NCI-H2081 (cell line): ENCODE measurements at places on chromosomes 5 and 9.

- no peak for DNase-seq
These were observed 263.7 kb upstream of the KLF9 start for GRCh38 chr9:70678153-70678552.

DNA sequence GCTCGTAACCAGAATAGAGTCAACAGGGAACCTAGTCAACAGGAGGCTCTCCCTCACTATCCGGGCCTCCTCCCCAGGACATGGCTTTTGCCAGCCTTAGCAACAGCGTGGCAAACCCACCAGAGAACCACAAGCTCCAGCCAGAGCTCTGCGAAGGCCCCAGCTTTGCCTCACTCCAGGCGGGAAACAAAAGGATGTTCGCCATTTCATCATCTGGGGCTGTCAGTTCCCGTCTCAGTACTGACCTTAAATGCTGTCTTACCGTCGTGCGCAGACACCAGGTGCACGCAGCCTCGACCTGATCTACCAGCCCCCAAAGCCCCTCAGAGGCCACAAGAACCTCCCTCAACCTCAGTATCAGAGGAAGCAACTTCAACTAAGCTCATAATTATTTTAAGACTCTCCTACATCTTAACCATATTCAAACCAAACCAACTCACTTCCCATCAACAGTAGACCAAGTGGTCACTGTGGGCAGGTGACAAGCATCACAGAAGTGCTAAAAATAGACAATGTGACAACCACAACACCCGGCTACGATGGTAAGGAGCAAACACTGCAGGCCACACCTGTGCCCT lies 71.4 kb downstream of the SEMA4D start:
- no peak for DNase-seq

DNA sequence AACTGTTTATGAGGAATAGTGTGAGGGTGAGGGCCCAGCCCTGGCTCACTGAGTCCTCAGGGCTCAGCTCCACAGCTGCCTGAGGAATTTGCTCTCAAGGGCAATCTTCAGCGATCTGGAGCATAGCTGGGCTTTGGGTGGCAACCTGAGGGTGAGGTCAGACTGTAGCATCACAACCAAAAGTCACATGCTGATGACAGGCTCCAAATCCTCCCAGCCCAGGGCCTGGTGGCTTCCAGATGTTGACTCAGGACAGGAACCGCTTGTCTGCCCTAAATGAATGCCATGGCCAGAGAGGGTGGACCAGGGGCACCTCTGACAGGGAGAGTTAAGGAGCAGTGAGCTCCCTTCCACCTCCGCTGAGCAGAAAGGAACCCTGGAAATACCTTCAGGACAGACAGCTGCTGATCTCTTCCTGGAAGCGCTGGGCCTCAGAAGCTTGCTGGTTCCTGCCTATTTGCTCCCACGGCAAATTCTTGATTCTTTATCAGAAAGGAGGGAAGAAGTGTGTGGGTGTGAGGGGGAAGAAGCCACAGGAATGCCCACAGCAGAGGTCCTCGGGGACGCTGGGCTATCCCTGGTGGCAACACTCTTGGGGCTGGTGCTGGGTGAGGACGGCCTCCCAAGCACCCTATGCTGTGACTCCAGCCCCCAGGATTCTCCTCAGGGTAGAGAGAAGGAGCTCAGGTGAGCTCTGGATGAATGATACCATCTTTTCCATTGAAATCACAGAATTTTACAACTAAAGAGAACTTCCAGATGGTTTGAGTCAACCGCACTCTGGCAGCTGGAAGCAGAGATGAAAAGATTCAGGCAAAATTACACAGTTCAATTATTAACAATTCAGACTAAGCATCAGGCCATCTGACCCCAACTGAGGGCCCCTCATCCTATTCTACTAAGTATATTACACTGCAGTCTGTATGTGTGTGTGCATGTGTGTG lies 13.8 kb upstream of the CTSL start:
- DNase-seq = no peak

- no peak for DNase-seq
These were observed 25.5 kb downstream of the CDH6 start for GRCh38 chr5:31218978-31219377.

- DNase-seq = no peak
These were observed 812.9 kb upstream of the ZNF608 start for GRCh38 chr5:125559296-125559695.

GRCh38 chr9:123119566-123119965 lies 86.1 kb downstream of the GPR21 start:
- DNase-seq = no peak

- DNase-seq = no peak
These were observed 5.6 kb downstream of the DAB2IP start for GRCh38 chr9:121656941-121657470.

GRCh38 chr5:14706615-14707021 lies 42.1 kb downstream of the OTULIN start:
- no peak for DNase-seq

GRCh38 chr9:37909326-37909725 lies 5.4 kb upstream of the SLC25A51 start:
- no peak for DNase-seq

DNA sequence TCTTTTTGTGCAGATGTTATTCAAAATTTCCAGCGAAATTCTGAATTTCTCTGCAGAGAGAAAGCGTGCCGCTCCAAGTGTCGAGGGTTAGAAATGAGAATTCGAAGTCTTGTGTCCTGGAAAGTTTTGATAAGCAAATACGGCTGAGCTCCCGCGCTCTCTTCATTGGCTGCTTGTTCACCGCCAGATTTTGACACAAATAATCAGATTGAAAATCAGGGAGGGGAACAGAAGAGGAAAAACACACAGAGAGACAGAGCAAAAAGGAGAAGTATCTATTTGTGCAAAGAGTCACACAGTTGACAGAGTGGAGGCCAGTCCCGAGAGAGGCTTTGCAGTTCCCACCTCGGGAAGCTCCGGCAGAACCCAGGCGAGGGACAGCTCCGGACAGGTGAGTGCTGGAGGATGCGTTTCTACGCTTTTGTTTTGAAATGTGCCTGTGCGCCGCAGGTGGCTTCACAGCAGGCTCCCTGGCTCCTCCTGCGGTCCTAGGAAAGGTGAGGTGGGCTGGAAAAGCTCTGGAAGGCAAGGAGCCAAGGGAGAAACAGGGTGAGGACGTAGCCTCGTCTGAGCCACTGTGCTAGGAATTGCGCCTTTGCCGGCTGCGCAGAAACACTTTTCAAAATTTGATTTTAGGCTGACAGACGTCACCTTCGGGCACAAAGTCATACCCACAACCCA lies at the start of gene GFI1B:
Gene GFI1B, plus strand, starts transcription at position 244 of the 681 bp plus-strand sequence. CDS start 7,985 bp downstream, outside the sequence.
- no peak for DNase-seq

GRCh38 chr9:136947028-136947891 lies 2.2 kb downstream of the C8G start:
- DNase-seq = no peak

DNA sequence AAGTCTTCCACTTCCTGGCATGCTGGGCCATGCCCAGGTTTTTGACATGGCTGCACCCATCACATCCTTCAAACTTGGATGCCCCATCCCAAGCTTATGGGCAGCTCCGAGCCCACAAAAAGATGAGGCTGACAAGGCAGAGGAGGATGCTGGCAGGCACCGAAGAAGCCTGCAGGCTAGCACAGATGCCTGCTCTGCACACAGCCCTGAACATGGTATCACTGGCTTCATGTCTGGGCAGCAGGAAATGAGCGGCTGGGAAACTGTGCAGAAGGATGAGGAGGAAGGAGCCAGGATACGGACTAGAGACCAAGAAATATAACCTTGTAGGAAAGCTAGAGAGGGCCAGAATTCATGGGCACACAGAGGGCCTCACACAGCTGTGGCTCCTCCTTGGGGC lies 14.8 kb downstream of the CAMK2A start:
- DNase-seq = no peak

- no peak for DNase-seq
These were observed 56.2 kb upstream of the PSD2 start for GRCh38 chr5:139739150-139739974.

DNA sequence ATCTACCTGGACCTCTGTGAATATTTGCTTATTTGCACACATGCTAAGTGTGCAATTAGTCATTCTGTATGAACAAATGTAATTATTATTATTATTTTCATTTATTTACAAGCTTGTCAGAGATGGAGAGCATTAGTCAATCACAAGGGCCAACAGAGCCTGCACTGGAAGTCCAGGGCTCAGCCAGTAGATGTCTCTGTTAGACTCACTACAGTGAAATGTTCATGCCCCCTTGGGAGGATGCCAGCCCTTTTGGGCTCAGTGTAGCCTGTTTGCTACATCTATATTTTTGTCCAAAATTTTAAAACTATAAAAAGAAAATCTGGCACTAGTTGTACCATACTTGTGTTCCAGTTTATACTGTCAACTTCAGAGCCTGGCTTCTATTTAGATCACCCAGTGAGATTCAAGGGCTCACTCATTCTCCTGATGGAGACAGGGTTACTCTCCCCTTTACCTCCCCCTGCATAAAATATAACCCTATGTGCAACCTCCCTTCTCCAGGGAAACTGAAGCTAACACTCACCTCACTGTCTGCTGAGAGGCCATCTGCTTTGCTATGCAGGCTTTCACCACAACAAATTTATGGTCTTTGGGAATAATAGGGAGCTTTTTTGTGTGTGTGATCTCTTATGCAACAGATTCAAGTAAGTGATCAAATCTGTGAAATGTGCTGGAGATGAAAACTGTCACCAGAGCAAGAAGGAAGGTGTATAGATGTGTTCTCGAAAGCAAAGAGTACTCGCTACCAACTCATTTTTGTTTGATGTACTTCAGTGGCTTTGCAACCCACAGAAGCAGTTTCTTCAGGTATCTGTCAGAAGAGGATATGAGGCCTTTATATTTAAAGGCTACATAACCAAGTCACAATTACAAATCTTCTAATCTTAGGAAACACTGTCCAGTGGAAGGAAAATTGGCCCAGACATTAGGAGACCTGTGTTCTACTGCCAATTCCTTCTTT lies 99.9 kb upstream of the TLE4 start:
- no peak for DNase-seq

- DNase-seq = no peak
These were observed 21.5 kb upstream of the MRNIP start for GRCh38 chr5:179880066-179880650.

DNA sequence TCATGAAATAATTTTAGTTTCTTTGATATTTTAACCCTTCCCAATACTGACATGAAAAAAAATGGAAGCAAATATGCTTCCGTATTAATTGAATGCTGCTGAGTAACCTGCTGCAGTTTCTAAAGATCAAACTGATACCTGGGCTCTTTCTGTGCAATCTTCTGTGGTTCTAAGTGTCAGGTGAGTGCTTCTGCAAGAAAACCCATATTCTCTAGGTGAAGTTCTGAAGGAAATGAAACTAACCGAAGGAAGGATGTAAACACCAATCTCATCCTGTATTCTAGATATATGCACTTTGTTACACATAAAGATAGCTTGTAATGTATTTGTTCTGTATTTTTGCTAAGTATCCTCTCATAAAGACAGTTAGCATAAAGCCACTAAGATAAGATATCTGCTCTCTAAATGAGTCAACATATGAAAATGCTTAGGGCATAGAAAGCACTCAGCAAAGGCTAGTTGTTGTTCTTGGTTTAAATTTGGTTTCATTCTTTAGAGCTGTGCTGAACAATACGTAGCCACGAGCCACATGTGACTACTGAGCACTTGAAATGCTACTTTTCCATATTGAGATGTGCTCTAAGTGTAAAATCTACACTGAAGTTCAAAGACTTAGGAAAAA lies 52.0 kb downstream of the ITGA2 start:
- DNase-seq = no peak

GRCh38 chr5:98464737-98465330 lies 308.6 kb upstream of the RGMB start:
- DNase-seq = no peak

- DNase-seq = no peak
These were observed 1297.2 kb upstream of the WWC1 start for GRCh38 chr5:166994226-166994625.
